ENCODE measurements at places on chromosomes 7 and 10.

DNA sequence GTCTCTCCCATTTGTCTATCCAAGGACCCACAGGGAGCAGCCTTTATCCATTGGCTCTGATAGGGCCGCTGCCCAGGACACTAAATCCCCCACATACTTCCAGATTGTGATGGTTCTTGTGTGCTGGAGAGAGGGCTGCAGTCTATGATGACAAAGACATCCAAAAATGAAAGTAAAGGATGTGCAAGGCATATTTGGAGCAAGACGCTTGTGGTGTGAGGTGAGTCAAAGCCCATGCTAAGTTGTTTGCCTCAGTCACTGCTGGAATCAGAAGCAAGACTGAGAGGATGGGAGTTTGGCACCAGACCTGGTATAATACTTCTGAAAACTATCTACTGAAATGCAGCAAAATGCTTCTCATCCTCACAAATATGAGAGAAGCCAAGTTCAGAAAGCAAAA, 22.7 kb downstream of the ZNF22 start:
- DNase-seq: no peak

DNA sequence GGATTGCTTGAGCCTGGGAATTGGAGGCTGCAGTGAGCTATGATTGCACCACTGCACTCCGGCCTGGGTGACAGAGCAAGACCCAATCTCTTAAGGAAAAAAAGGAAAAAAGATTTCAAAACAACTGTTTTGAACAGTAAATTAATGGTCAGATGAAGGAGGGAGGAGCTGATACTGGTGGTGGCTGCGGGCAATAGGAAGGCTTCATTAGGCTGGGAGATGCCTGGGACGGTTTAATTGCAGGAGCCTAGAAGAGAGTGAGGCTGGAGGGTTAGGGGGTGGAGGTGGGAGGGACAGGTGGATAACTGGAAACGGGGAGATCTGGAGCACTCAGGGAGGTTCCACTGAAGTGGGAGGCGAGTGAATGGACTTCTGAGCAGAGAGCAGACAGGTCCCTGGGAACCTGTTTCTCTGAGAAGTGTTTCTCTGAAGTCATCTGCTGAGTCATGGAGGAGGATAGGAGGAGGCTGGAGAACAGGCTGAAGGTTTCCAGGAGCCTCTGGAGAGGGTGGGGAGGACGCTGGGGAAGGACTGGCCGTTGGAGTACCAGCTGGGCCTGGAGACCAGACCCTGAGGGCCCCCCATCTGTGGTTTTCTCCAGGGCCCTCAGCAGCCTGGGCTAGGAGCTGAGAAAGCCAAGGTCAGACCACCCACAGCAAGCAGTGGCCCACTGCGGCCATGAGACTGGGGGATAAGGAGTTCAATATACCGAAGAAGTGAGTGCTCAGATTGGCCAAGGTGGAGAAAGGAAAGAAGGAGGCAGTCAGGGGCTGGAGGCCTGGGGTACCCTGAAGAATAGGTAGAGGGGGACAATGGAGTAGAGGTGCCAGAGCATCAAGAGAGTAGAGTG, 14.4 kb upstream of the YWHAG start:
- no peak for DNase-seq

DNA sequence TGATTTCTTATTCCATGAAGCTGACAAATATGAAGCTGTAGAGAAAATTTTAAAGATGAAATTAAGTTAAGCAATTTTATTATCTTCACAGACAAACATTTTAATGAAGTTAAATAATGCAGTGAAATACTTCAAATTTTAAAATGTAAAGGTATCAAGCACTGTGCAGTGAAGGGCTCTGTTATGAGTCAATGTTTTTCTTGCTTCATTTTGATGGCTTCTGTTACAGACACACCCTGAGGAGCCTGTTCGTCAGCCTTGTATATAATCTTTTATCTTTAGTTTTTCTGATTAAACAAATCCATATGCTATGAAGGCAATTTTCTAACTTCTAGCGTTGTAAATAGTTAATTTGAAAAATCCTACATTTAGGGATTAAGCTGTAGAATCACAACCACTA, 18.5 kb downstream of the VSTM2A start:
- no peak for DNase-seq

- DNase-seq: no peak
Observed at GRCh38 chr10:58782876-58783851, 270.5 kb downstream of the BICC1 start.

- peak; percentile 59 for DNase-seq
Observed at GRCh38 chr7:156656598-156656997, 16.0 kb downstream of the RNF32 start.

DNA sequence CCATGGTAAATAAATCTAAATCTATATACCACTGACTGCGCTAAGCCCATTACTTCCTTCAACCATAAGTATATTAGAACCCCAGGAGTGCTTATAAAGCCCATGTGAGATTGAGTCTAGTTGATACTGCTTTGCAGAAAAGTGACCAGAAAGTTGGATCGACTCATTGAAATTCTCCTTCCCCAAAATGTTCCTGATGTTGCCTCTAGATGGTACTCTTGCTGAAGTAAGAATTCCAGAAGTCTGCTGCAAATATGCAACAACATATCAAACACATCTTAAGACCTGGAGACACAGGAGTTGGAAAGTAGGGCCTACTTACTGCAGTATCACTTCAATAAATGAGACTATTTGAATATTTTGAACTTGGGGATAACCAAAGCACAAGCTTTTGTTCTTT, 550.8 kb downstream of the IPMK start:
- no peak for DNase-seq

DNA sequence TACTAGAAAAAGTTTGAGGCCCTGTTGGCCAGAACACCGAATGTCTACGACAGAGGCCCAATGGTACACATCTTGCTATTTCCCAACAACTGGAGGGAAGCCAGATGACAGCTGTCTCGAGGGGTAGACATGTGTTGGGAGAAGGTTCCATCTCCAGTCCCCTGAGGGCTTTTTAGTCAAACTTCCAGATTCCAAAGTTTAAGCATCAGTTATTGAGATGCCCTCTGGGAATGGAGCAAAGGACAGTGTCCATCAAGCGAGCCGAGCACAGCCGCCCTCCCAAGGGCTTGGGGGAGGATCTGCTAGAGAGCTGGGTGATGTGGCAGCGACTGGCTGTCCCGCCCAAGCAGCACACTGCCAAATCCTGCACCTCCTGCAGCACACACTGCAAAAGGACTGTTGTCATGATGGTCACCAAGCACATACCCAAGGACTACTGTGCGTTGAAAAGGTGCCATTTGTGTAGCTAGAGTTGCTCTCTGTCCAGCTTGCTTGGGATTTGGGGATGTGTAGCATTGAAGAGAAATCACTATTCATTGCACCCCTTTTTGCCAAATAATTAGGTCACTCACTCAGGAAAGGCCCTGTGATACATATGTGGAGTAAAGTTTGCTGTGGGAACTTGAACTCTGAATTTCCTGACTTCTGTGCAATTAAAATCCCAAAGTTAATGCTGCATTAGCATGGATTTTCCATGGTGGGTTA, 164.6 kb downstream of the TRIL start:
- DNase-seq: no peak

DNA sequence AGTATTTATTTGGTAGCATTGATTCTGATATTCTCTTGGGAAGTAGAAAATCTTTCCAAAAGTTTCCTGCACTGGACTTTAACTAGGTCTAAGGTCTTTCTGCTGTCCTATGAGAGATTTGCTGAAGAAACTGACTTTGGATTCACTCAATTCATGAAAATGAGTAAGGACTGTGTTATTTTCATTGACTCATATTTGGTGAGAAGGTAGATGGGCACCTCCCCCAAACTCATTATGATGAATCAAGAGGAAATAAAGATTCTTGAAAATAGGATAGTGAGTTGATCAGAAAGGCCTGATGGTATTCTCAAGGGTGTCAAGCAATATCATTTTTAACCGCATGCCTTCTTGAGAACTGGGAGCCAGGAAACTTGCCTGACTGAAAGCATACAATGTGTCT, 110.3 kb downstream of the RNF133 start:
- DNase-seq: no peak

DNA sequence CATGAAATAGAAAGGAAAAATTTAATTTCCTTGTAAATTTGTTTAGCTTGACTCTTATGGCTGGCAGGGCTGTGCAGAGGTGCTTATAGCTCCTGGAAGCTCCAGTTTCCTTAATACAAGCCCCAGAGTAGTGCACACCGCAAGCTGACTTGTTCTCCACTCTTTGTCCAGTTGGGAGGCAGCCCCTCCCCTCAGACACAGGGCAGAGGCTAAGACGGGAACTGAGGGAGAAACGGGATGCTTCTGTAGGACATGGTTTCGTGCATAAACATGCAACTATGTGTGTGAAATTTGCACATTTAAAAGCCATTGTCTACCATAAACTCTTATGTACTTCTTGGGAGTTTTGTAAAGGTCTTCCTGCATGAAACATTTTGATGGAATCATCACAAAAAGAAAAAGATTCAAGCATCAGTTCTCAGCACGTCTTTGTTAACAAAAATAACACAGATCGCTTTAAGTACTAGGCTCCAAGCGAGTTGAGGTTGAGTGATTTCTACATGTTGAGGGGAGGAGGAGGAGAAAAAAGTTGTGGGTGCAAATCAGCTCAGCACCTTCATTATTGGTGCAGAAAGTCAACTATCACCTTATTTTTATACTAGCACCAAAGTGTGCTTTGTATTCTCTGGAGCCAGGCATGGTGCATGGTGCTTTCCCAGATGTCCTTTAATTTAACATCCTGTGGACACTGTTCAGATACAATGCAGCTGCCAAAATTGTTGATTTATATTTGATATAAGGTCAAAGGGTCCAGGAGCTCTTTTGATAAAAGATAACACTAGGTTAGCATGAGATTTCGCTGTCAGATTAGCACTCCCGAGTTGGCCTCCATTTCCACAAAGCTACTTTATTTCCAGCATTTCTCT, 124.5 kb downstream of the CHN2 start:
- DNase-seq: no peak

GRCh38 chr7:119572132-119572531, 700.8 kb upstream of the KCND2 start:
- peak; percentile 60 for DNase-seq

DNA sequence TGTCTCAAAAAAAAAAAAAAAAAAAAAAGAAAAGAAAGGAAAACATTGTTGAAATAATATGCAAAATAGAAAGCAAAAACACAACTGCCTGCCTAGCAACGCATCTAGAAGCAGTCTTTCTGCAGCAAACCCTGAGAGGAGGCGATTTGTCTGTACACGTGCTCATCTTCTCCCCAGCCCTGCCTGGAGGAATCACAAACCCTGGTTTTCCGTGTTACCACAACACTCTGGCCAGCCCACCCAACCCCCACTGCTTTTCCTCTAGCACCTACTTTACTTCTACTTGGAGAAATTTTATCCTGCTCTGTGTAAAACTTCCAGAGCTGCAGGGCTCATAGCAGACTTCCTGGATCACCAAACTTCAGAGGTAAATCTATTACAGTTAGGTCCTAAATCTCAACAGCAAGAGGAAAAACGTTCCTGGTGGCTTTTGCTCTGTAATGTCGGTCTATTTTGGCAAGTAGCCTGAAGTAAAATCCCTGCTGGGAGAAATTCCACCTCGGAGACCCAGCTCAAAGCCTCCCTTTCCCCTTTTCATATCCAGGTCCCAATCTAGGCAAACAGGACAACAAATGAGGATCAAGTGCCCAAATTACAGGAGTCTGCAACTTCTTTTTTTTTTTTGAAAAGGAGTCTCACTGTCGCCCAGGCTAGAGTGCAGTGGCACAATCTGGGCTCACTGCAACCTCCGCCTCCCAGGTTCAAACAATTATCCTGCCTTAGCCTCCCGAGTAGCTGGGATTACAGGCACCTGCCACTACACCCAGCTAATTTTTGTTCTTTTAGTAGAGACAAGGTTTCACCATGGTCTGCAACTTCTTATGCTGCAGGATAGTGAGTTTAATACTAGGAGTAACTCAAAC, 91.6 kb downstream of the DNMBP start:
- DNase-seq: peak; percentile 96

DNA sequence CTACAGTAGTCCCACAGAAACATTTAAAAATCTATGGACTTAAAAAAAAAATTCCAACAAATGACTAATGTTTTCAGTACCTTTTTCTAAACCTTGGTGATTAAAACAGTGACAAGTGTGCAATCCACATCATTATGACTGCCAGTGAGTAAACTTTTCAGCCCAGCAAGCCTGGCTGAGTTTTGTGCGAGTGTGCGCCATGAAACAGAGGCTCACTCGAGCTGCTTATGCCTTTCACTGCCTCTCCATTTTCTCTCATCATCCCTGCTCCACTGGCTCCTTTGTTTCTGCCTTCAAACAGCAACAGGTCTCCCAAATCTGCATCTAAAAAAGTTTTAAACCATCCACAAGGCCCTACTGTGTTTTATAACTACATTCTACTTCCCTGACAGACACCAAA, 105.8 kb downstream of the USP6NL start:
- DNase-seq: no peak

DNA sequence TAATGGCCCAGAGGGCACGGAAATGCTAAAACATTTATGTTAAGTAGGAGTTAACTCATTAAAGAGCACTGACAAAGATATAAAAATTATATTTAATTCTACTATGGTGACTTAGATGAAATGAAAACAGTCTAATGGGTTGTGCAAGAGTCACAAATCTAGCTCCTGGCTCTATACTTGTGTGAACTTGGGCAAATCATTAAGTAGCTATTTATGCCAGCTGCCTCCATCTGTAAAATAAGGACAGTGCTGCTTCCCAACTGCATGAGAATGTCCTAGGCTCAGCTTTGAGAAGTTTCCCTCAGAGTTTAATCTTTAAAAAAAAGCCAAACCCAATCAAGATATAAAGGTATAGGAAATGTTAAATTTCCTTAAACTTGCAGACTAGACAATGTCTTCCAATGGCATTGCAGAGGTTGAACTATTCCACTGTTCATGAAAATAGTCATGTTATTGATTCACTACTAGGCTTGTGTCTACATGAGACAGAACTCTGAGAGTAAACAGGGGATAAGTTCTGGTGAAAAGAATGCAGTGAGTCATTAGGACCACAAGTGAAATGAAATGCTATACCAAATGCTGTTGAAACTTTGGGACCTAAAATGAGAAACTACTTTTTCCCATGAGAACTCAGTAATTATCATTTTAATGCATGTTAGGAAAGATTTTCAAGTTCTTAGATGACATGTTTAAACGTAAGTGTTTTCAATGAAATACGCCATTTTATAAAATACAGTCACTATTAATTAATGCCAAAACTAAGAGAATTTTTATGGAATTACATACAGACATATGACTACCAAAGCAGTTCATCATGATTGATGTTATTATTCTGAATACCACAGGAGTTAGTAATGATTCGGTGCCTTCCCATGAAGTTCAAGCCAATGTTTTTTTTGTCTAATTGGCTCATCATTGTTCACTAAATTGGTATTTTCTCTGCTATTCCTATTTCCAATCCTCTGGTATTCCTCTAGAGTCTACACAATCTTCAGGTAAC, 84.2 kb downstream of the CDK6 start:
- DNase-seq: no peak

- DNase-seq: no peak
Observed at GRCh38 chr7:47794016-47794415, 154.2 kb downstream of the PKD1L1 start.

GRCh38 chr7:40506158-40506557, 371.4 kb downstream of the SUGCT start:
- no peak for DNase-seq

DNA sequence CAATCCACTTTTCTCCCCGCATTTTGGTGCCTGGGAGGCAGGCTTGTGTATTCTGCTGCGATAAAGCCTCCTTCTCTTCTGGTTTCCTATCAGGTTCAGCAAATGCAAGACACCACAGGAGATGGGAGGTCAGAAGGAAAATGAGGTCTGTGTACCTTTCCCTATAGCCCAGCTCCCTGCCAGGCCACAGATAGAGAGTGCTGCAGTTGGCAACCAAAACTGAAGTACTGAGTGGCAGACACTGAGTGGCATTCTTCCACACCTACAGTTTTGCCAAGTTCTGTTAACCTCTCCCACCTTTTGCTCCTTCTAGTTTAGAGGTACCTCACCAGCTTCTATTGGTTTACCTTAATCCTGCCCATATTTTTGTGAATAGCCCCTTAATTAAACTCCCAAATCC, 948.4 kb downstream of the SORCS1 start:
- no peak for DNase-seq

Data from endodermal cell (in vitro differentiated cells).